ENCODE measurements at places on chromosomes 16 and 17.
A peak's percentile ranks its signal among the peaks of the same experiment; 100 is the strongest.

DNA sequence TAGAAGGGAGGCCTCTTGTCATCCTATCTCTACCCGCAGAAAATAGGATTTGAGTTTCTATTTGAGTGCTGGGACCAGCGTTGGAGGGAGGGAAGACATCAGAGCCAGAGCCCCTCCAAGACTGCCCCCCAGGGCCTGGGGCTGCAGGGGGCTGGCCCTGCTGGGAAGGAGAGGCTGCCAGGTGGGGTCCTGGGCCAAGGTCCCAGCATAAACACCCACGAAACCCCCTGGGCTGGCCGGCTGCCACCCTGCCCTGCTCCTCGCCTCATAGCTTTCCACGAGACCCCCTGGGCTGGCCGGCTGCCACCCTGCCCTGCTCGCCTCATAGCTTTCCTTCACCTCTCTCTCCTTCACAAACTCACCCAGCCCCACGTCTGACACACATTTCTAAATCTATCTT, 10.6 kb upstream of the TEX19 start:
- DNase-seq, result no peak

GRCh38 chr17:18230288-18231141, 5.1 kb downstream of the LLGL1 start:
- no peak for DNase-seq

DNA sequence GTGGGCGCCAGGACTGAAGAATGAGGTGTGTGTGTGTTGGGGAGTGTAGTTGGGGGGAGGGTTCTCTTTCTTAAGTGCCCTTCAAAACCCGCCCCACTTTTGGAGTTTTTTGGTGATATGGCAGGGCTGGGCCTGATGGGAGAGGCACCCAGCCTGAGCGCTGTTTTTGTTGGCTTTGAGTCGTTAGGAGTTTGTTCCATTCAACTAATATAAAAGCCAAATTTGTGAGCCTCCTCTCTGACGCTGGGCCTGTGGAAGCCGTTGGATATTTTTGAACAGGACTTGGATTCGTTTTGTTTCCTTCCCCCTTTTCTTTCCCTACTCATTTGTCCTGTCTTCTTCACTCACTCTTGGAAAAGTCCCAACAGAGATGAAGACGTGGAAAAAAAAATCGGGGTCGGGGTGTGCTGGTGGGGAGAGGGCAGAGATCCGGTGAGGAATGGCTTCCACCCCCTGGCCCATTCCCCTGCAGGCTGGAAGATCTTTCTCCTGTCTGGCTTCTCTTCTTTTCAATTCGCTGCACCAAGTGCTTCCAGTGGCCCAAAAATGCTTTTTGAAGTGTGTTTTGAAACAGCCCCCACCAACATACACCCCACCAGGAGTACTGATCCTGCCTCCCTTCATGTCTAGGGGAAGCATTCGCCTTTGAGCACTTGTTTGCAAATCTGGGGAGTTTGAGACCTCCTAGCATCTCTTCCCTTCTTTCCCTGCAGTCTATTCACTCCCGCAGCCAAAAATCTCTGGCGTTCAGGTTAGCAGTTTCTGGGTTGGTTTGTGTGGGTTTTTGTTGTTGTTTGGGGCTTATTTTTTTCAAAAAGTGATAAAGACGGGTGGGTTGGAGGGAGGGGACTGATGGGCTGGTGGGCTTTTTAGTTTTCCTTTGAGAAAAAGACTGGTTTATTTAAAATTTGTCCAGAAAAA, 2.6 kb downstream of the FZD2 start:
- DNase-seq, result no peak

DNA sequence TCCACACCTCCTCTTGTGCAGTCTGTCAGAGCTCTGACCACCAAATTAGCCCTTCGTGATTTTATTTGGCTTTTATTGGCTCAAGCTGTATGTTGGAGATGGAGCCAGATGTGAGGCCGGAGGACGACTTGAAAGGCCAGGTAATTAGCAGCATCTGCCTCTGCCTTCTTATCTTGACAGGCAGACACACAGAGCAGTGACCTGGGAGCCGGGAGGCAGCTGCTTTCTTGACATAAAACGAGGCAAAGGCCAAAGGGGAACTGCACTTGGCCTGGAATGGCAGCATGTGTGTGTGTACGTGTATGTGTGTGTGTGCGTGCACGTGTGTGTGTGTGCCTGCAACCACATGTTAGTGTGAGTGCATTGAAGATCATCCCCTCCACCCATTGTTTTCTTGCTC, 56.9 kb upstream of the BRD7 start:
- no peak for DNase-seq

- peak; percentile 35 for DNase-seq
Measured at GRCh38 chr16:89845417-89845816, 17.1 kb downstream of the SPIRE2 start.

GRCh38 chr17:81314398-81315081, 19.4 kb upstream of the SLC38A10 start:
- no peak for DNase-seq

DNA sequence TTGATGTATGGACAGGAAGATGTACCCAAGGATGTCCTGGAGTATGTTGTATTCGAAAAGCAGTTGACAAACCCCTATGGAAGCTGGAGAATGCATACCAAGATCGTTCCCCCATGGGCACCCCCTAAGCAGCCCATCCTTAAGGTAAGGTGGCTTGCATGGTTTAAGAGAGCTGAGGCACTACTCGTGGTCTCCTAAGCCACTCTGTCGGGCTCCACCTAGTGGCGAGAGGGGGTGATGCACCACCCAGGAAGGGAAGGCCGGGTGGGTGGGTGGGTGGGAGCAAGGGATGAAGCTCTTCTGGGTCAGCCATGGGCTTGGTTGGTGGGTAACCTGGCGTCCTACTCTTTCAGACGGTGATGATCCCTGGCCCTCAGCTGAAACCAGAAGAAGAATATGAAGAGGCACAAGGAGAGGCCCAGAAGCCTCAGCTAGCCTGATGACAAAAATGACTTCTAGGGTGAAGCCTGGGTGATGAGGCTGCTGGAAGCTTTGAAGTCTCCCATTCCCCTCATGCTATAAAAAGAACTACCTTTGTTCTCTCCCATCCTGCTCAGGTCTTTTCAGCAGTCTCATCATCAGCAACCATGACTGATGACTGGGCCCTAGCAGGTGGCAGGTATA, 21.5 kb downstream of the GPR179 start:
- peak; percentile 68 for DNase-seq

- DNase-seq, result no peak
Measured at GRCh38 chr17:19335951-19336631, 26.4 kb downstream of the B9D1 start.

- no peak for DNase-seq
Measured at GRCh38 chr17:63956296-63956920, 16.3 kb downstream of the SCN4A start.

- no peak for DNase-seq
Measured at GRCh38 chr17:38815576-38816193, 9.4 kb downstream of the CWC25 start.

DNA sequence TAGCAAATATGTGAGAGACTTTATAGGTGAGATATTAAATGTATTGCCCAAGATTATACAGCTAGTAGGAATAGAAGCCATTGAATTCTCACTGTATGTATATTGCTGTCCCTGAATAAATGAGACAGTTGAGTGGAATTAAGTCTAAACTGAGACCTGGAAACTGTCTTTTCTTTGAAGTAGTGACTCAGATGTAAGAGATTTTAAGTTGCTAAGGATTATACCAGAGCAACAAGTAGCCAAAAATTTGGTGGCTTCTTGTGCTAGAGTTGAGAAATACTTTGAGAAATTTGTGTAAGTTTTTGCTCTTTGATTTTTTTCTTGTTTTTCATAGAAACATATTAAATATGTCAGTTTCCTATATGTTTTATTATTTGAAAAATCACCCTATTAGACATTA, 58.7 kb downstream of the TANC2 start:
- DNase-seq, result no peak

GRCh38 chr16:89376812-89377452, 113.4 kb downstream of the ANKRD11 start:
- no peak for DNase-seq

- no peak for DNase-seq
Measured at GRCh38 chr17:4179071-4179470, 36.1 kb downstream of the CYB5D2 start.

GRCh38 chr17:77720946-77721845, 237.3 kb upstream of the TNRC6C start:
- peak; percentile 43 for DNase-seq

DNA sequence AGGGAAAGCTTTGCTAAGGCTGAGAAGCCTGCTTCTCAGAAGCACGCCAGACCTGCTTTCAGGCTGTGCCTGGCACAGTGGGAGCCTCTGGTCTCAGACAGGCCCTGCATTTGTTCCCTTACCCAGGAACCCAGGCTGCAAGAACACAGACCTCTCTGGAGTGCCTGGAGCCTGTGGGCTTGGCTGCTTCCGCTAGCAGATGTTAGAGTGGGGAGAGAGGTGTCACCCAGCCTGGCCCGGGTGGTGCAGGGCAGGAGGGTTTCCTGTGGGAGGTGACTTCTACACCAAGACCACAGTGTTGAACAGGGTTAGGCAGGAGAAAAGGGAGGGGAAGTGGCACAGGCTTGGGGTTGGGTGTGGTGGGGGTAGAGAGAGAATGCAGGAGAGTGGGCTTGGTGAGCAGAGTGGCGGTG, 35.8 kb upstream of the ADGRG1 start:
- peak; percentile 92 for DNase-seq

- DNase-seq, result no peak
Measured at GRCh38 chr17:61786088-61786487, 77.2 kb downstream of the BRIP1 start.

DNA sequence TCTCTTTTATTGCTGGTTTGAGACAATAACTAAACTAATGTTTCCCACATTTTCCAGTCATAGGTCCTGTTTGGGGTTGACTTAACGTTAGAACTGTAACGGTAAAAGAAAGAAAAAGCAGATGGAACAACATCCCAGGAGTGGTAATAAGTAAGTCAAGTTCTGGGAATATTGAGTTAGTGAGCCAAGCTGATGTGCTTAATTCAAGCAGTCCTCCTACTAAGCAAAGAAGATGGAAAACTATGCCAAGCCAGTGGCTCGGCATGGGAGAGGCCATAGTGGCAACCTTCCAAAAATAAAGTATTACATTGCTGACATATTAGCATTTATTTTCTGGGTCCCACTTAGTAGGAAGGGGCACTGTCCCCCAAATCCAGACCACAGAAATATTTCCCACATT, 161.7 kb upstream of the CDH5 start:
- DNase-seq, result no peak

DNA sequence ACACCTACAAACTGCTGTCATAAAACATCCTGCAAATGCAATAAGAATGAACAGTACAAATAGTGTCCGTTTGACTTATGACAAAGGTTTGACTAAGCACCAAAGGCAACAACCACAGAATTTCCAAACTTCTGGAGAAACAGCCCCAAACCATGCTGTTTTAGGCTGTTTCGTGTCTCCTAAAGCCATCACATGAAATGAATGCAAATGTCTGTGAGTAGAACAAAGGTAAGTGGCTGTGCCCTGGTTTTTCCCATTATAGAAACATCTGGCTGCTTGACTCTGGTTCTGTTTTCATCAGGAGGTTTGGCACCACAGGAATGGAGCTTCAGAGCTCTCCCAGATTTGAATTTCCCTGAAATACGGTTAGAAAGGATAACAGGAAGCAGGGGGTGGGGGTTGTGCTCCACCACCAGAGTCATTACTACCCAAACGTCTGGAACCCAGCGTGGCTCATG, 4.6 kb upstream of the EMP2 start:
- no peak for DNase-seq

- DNase-seq, result no peak
Measured at GRCh38 chr17:63150994-63151464, 185.0 kb downstream of the TANC2 start.

DNA sequence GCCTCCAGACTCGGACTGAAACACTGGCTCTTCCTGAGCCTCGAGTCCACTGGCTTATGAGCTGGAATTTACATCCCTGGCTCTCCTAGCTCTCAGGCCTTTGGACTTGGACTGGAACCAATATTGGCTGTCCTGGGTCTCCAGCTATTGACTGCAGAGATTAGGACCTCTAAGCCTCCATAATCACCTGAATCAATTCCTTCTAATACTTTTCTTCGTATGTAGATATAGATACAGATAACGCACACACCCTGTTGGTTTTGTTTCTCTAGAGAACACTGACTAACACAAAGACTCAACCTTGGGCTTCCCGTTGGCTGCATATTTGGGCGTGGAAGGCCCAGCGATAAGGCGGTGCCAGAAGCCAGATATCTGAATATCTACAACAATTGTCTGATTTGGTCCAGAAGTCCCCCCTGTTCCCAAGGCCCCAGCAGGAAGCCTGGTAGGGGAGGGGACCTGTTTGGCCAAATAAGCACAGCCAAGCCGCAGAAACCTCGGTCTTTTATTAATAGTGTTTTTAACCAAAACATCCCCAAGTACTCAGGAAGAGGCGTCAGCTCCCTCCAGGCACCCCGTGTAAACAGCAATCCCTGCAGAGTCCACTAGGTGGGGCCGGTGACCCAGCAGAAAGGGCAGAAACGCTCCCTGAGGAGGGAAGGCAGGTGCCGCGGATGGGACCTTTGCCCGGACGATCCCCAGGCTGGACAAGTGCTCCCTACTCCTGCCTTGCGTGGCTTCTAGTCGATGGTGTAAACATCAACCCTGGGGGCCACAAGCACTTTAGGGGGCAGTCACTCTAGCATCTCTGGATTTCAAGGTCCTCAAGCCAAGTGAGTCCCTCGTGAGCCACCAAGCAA, 57.0 kb downstream of the ABR start:
- peak; percentile 83 for DNase-seq

GRCh38 chr17:7213895-7214299, 5.7 kb downstream of the DLG4 start:
- DNase-seq, result no peak

GRCh38 chr17:49505854-49506253, 10.8 kb downstream of the NGFR start:
- DNase-seq, result no peak

- DNase-seq, result no peak
Measured at GRCh38 chr16:17499223-17499902, 28.6 kb upstream of the XYLT1 start.

DNA sequence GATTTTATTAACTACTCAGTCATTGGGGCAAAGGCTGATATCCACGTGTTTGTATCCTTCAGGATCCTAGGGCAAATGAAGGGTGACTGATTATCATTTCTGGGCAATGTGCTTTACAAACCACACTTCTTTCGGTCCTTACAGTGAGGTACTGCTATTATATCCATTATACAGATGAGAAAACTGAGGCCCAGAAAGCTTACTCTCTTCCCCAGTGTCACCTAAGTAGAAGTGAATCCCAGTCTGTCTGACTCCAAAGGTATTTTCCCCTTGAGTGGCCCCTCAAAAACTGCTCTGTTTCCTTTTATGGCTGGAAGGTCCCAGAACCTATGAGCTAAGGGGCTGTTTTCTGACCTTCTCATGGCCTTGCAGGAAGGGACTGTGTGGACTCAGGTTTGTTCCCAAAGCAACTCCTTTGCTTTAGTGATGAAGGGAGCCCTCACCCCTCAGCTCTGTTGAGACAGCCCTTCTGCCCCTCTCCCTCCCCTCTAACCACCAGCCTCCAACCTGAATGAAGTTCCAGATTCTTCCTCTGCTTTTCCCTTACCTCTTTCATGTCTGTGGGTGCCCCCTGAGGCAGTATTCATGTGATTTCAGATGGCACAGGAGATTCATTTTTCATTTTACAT, 27.4 kb upstream of the ADGRG1 start:
- DNase-seq, result no peak

Data from CD8-positive, alpha-beta T cell (primary cell).